Activated CD4-positive, alpha-beta T cell treated with anti-CD3 and anti-CD28 coated beads, Interleukin-2, Interleukin-4, amounts not matched to agents 100 ng/mL and 50 ng/mL, durations not matched to agents 16 hours and 8 hours (primary cell): ENCODE measurements at places on chromosomes 7 and 10.

DNA sequence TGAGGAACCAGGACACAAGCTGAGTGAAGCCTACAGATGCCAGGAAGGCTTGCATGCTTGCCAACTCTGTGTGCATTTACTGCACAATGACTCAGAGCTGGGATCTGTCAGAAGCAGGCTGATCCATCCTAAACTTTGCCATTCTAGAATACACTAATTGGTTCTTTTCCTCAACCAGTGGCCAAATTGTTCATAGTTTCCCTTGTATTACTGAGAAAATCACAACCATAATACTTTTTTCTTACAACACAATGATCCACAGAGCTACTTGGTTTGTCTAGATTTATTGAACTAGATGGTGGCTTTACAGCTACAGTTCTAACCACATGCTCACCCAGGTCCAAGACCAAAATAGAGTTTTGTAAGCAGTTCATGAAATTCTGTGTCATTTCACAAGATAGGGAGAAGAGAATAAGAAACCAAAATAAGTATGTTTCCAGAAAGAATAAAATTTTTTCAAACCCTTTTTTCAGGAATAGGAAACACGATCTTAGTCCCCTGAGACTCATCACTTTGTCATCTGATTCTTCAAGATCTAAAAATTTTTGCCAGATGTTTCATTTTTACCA is 21.0 kb upstream of the LRRC17 start:
- no peak for DNase-seq

GRCh38 chr7:130114374-130114773 is 44.0 kb downstream of the KLHDC10 start:
- DNase-seq, result no peak

DNA sequence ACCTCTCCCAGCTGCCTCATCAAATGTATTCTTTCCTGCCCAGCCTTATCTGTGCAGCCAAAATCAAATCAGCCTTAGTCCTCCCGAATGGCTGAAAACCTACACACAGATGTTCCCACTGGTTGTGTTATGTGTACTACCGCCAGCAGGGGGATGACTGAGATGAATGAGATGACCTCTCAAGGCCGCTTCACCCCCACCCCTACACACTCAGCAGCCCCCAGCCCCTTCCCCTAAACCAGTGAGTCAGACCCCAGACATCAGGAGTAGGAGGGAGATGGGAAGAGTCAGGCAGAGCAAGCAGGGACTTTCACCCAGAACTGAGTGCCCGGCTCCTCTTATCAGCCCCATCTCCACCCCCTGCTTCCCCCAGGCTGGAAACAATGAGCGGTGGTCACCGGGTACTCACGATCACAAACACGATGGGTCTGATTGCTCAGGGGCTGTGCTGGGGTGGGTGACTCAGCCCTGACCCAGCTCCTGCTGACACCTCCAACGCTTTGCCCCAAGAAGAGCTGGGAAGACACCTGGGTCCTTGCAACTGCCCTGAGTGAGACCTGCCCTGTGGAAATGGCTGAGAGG is 6.5 kb upstream of the C10orf105 start:
- DNase-seq, result peak; percentile 73

- DNase-seq, result peak; percentile 25
Measured at GRCh38 chr7:1140476-1141104, 19.4 kb downstream of the ZFAND2A start.

DNA sequence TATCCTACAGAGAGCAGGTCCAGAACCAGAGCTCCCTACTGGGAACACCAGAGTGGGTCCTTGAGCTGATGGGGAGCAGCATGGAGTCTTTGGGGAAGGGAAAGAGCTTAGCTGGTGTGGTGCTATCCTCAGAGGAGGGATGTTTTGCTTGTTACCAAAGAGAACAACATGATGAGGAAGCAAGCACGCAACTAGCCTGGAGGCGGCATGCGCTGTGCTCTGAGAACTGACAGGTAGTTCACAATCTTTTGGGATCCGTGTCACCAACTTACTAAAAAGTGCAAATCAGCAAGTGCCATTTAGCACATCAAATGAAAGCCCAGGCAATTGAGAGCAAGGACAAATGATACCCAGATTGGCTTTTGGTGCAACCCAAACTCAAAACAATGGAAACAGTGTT is 257.9 kb downstream of the DPP6 start:
- no peak for DNase-seq

- DNase-seq, result no peak
Measured at GRCh38 chr10:43854007-43854406, 205.3 kb upstream of the ZNF32 start.

DNA sequence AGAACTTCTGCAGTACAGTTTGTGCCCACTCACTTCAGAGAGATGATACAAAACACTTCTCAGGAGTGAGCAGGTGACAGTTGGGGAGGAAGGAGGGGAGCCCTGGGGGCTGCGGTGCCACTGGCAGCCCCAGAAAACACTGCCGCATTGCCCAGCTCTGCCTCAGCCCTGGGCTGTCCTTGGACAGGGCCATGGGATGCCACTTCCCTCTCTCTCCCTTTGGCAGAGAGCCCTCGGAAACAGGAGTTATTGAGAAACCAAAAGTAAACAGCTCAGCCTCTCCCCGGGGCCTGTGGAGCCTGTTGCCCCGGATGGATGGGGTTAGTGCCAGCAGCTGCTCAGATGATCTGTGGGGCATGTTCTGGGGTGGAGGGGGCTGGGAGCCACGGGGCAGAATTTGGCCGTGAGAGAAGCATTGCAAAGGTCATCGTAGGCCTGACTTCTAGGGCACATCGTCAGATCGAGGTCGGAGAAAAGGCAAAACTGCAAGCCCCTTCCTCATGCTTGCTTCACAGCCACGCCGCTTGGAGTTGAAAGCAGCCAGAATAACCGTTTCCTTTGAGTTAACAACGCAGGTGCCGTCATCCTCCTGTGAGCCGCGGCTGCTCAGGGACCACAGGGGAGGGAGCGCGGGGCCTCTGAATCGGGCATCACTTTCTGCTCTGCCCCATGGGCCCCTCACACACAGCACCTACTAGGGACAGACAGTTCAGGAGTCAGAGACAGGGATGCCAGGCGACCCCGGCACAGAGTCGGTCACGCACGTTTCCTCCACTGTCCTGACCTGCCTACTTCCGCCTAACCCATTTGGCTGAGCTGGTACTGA is 256.4 kb downstream of the CAMK1D start:
- DNase-seq, result peak; percentile 34

- no peak for DNase-seq
Measured at GRCh38 chr7:8442051-8442813, 8.8 kb downstream of the NXPH1 start.

DNA sequence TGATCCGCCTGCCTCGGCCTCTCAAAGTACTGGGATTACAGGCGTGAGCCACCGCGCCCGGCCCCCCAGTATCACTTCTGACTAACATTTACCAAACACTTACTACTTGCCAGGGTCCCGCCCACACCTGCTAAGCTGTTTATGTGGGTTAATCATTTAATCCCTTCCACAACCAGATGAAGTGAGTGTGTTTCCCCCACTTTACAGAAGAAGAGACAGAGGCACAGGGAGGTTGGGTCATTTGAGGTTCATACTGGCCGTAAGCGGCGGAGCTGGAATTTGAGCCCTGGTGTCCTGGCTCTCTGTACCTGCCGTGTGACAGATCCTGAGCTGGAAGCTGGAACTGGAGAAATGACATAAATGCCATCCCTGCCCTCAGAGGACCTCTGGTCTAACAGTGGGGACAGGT is 15.1 kb upstream of the VPS37D start:
- DNase-seq, result no peak

GRCh38 chr7:139811066-139811465 is 18.0 kb upstream of the TBXAS1 start:
- no peak for DNase-seq

DNA sequence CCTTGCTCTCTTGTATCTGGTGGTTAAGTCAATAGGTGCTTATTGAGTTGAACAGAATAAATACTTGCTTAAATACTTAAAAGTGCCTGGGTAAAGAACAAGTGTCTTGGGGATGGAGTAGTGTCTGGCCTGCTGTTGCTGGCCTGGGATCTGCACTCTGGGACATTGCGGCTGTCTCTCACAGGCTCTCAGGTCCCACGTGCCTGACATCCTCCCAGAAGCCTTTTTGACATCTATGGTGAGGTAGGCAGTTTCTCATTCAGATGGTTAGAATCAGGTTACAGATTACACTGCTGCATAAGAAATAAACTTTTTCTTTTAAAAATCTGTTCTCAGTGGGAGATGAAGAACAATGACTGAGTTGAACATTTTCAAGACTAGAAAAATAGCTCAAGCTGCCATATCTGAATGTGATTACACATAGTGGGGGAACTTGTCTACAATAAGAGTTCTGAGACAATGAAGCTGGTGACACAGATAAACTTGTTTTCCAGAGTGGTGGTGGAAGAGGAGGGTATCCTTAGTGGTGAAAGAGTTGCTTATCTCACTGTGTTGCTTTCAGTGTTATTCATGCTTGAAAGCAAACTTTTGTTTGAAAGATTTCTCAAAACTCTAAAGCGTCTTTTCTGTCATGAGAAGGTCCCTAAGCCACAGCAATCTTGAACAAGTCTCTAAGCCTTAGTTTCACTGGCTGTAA is 9.7 kb downstream of the SORCS3 start:
- no peak for DNase-seq

GRCh38 chr7:157497367-157497743 is 160.6 kb downstream of the DNAJB6 start:
- no peak for DNase-seq

DNA sequence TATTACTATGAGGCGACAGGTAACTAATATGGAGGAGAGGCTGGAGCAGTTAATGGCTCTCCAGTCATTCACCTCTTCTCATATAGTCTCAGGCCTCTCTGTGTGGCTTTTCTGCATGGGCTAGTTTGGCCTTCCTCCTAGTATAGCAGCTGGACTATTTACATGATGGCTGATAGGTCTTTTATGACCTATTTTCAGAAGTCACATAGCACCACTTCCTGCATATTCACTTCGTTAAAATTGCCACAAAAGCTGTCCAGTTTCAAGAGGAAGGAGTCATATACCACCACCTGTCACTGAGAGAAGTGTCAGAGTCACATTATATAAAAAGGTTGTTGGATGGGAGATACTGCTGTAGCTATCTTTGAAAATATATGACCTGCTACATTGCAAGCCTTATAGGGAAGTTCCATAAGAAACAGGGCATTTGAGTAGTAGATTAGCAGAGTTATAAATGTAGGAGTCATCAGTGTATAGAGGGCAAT is 8.0 kb upstream of the DMTF1 start:
- DNase-seq, result peak; percentile 11

DNA sequence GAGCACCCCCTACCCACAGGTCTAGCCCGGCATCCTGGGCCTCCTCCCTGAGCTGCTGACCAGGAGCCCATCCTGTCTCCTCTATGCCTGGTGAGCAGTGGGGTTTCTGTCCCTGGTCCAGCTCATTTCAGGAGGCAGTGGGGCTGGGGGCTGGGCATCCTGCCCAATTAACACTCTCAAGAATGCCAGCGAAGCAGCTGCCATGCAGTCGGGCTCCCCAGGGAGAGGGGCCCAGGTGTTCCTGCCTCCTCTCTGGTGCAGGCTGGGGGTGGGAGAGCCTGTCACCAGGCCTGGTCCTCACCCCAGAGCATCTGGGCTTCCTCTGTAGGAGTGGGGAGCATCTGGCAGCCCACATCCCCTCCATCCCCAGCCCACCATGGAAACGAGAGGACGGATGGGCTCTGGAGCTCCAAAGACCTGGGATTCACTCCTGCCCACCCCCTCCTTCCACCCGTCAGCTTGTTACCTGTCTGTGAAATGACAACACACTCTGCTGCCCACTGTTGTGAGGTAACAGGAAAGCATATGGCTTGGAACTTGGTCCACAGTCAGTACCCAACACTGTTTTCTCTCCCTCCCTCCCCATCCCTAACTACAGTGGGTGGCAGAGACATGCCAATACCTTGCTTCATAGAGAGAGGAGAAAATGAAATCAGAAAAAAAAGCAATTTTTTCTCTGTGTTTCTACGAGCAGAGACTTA is 69.1 kb downstream of the SLIT1 start:
- DNase-seq, result no peak

DNA sequence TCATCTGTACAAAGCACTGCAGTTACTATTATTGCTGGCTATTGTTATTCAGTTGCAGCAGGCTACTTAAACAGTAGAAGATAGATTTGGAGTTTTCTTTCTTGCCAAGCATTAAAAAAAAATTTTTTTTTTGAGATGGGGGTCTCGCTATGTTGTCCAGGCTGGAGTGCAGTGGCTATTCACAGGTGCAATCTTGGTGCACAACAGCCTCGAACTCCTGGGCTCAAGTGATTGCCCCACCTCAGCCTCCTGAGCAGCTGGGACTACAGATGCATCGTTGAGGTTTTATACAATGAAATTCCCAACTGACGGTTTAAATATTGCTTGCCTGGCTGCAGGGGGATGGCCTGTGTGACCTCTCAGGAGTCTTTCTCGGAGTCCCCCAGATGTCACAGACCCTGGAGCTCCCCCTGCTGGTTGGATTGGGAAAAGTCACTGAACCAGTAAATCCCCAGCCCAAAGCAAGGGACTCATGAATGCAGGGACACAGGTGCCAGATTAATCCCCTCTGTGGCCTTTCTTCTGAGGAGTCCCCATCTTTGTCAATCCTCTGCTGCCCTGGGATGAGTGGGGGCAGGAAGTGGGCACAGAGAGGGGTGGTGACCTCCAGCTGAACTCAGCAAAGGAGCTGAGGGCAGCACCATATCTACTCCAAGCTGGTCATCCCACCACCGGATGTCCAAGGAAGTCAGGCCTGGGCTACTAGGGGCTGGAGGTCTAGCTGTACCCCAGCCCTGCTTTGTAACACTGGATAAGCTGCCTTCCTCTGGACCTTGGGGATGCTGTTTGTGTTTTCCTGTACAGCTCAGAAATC is 149.6 kb downstream of the C10orf105 start:
- peak; percentile 81 for DNase-seq

DNA sequence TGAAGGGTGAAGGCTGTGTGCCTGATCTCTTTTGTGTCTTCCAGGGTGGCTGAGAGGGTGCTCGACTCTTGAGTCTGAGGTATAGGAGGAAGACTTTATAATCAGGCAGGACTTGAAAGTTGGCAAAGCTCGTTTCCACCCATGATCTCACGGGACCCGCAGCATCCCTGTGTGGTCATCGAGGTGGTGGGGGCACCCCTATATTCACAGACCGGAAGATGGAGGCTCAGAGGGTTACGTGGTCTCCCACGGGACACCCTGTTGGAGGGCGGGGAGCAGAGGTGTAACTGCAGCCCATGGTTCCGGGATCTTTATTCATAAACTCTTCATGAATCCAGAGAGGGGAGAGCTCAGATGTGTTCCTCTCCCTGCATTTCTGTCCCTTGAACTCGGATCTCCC is 9.6 kb upstream of the SHH start:
- no peak for DNase-seq

DNA sequence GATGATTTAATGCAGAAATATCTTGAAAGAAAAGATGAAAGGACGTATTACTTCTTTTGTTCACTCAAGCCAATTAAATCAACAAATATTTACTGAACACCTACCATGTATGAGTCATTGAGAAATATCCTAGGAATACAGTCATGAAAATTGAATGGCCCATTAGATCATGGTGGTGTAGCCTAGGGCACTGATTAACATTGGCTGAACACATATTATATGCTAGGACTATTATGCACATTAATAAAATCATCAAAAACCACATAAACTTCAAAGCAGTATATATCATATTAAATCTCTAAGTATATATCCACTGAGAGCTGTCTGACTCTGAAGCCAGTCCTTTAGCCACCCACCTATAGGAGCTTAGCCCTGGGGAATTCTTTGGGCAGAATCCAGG is 41.8 kb downstream of the FAM204A start:
- DNase-seq, result no peak
